Nucleus accumbens (tissue), 56 donors: ENCODE measurements at places on chromosomes 13 and 19.

- no peak for DNase-seq
Measured at GRCh38 chr13:51770681-51771417, 33.1 kb downstream of the DHRS12 start.

- no peak for DNase-seq
Measured at GRCh38 chr19:33261511-33262189, 36.0 kb upstream of the SLC7A10 start.

DNA sequence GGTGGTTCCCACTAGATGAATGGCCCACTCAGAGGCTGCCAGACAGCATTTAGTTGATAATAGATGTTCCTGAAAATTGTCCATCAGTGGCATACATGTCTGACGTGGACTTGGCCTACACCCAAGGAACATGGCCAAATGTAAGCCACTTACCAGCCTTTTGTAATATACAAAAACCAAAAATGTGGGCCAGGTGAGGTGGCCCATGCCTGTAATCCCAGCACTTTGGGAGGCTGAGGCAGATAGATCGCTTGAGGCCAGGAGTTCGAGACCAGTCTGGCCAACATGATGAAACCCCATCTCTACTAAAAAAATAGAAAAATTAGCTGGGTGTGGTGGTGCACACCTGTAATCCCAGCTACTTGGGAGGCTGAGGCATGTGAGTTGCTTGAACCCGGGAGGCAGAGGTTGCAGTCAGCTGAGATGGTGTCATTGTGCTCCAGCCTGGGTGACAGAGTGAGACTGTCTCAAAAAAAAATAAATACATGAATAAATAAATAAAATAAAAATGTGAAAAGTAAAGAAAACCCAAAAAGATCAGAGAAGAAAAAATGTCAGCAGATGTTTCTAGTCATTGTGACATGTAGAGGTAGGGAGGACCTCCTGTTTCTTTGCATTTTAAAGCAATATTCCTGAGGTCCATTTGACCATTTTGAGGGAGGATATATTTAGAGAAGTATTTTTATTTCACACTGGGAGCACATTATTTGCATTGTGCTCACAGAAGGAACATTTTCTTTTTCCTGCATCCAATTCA lies 7.1 kb upstream of the WTIP start:
- no peak for DNase-seq

- DNase-seq: no peak
Measured at GRCh38 chr13:48653472-48653939, at the start of gene CYSLTR2. TSS of gene CYSLTR2 (plus strand) at chr13:48653929. CDS start at chr13:48706818, 52,889 bp downstream.

- no peak for DNase-seq
Measured at GRCh38 chr13:21009036-21009435, 52.4 kb downstream of the LATS2 start.

- DNase-seq: no peak
Measured at GRCh38 chr19:28350037-28350436, 862.9 kb downstream of the UQCRFS1 start.

DNA sequence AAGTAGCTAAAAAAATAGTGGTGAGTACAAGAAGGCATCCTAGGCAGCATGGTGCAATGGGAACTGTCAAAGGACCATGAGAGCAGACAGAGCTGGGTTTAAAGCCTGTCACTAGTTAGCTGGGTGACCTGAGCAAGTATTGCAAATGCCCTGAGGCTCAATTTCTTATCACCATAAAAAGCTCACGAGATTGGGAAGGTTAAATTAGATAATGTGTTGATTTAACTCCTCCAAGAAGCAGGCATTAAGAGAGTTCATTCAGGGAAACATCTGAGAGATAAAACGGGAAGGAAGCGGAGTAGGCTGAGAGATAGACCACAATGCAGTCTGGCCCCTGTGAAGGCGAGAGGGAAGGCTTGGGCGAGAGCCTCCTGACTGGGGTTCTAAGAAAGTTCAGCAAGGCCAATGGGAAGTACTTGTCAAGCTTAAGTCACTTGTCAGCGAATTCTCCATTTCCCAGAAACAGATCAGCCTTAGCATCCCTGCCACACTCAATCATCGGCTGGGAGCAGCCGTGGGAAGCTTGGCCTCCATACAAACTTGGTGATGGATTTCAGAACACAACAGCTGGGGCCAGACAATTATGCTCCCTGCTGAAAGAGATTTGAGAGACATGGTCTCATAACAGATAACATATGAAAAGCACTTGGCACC lies 105.5 kb downstream of the POU4F1 start:
- no peak for DNase-seq

- DNase-seq: no peak
Measured at GRCh38 chr19:5394551-5395505, 54.2 kb upstream of the PTPRS start.

GRCh38 chr19:44986389-44986788 lies 14.9 kb upstream of the RELB start:
- no peak for DNase-seq

- no peak for DNase-seq
Measured at GRCh38 chr13:112348642-112349345, 27.4 kb upstream of the SPACA7 start.

GRCh38 chr19:5587661-5588060 lies 19.9 kb upstream of the TINCR start:
- DNase-seq: no peak

GRCh38 chr13:60790620-60791019 lies 393.6 kb downstream of the TDRD3 start:
- no peak for DNase-seq

DNA sequence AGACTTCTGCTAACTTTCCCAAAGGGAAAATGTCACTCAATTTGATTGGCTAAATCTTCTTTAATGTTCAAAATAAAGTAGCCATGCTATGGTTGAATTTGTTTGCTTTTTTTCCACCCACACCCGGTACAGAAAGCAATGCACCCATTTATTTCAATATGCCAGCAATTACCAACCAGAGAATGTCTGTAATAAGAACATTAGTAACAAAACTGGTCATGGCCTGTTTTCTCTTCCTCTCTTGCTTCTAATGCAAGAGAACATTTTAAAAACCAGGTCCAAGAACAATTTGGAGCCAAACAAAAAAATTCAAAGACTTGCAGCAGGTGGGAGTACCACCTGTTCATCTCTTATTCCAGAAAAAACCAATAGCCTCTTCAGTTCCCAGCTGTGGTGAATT lies 1108.8 kb upstream of the PCDH20 start:
- DNase-seq: no peak

DNA sequence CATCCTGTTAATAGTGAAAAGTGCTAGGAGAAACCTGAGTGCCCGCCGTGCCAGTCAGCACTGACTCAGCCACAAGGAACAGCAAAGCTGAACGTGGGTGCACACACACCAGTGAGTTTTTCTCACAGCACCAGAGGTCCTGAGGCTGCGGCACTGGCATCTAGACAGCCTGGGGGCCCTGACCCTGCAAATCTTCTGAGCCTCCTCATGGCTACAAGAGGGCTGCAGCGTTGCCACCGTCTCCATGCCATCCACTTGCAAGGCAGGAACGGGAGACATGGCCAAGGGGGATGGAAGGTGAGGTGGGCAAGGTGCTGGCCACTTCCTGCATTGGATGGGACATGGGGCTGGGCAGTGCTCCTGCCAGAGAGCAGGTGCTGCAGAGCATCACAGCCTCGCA lies 211.2 kb upstream of the SOX1 start:
- no peak for DNase-seq

DNA sequence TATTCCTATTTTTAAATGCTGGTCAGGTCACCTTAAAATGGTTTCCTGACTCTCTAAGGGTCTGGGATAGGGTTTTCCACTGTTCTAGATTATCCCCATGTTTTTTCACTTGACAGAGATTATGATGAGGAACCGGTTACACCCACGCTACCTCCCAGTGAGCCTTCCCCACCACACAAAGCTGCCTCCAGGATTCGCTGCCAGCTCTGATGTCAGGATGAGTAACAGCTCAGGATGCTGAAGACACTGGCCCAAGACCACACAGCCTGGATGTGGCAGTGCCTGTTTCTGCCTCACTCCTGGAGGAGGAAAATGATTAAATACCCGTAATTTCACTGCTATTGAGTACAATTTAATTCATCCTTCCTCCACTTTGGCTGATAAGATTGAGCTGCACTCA lies 22.9 kb downstream of the ZNF114 start:
- no peak for DNase-seq

DNA sequence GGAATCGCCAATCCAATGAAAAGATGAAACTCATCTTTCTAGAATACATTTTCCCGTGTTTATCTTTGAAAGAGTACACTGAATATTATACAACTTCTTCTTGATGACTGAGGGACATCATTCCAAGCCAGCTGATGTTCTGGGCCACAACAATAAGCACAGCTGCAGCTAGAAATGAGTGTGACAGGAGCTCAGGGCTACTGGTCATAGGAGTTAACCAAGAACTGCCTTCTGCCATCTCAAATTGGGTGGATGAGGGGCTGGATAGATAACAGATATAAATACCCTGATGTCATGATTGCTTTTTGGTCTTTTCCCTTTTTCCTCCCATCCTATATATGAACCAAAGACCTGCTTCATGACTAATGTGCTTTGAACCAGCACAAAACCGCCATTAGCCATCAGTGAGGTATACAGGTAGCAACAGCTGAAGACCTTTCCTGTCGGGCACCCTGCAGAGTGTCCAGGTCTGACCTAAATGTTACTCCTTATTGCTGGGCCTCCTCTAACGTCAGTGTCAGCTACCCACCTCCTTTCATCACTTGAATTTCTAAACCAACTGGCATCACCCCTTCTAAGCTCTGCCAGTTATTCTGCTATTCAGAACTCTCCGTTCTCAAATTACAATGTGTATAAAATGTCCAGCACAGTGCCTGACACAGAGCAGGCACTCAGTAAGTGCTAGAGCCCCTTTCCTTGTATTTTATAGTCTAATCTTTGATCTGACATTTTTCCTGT lies 178.2 kb downstream of the ENOX1 start:
- no peak for DNase-seq
